ENCODE measurements at places on chromosomes 6 and 20.

DNA sequence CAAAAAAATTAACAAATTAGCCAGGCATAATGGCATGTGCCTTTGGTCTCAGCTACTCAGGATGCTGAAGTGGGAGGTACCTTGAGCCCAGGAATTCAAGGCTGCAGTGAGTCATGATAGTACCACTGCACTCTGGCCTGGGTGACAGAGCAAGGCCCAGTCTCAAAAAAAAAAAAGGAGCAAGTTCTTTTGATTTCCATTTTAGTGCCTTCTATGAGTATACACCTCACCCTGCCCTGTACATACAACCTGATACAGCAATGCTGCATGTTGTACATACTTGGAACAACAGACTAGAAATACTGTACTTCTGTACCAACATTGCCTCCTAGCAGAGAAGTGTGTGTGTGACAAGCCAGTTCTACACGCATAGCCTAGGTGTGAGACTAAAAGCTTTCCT lies 97.3 kb upstream of the CARMIL1 start:
- no peak for DNase-seq

DNA sequence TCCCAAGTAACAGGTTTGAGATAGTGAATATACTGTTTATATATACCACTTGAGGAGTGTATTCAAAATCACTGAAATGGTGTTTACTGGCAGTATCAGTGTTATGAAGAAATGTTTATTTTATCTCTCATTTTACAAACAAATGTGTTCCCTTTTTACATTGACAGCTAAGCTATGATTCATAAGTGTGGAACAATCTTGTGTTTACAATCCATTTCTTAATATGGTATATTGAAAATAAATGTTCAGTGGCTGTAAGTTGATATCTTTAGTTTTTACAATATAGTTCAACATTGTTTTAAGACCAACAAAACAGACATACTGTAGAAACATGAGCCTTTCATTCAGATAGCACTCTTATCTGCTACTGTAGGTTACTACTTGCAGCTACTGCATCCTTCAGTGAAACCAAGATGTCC lies 14.3 kb downstream of the PHF3 start:
- DNase-seq, result no peak

DNA sequence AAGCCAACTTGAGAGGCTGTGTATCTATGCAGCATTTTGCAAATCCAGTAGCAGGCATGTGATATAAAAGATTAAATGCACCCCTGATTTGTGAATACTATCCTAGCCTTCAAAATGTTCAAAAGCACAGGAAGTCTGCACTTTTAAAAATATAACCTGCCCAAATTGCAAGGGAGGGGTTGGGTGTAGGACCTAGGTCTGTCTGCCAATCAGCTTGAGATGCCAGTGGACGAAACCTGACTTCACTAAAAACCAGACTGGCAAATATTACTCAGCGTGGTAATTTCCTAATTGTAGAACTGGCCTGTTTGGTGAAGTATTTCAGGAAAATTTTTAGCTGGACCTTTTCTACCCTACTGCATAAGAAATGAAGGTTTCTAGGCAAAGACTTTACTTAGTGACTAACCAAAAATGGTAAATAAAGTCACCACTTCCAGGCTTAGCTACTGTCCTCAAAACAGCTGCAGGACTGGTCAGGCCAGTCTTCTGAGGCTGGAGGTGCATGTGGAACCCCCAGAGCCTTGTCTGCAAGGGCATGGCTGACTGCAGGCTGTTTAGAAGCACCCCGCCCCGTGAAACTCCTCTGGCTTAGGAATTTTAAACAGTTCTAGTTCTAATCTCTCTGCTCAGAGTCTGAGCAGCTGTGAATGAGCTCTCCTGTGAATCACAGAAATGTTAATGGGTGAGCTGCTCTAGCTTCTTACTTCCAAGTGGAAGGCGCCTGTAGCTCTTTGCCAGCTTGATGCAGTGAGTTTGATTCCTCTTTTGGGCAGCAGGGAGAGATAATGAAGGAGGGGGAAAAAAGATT lies 104.4 kb upstream of the ESR1 start:
- no peak for DNase-seq

DNA sequence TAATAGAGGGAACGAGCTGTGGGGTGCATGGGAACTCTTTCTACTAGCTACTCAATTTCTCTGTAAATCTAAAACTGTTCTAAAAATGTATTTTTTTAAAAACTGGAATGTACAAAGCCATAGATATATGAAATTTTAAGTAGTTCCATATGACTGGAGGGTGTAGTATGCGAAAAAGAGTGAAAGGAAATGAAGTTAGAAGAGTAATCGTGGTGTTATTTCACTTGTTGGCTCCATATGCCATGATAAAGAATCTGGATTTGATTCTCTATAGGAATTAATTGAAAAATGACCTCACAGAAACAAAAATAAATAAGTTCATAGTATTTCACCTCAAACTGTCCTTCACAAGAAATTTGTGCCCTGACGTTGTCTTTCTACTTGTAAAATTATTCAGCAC lies 500.2 kb downstream of the TENT5A start:
- DNase-seq, result no peak

DNA sequence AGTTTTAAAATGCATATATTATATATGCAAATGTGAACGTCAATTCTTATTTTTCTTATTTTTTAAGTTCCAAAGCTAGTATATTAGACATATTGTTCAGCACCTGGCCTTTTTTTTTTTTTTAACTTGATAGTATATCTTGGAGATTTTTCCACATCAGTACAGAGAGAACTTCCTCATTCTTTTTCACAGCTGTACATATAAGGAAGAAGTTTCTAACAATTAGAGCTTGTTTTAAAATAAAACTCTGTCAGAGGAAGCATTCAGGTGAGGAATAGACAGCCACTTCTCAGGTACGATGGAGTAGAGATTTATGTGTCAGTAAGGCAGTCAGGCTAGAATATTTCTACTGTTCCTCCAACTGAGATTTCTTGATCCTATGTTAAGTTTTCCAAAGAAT lies 233.1 kb upstream of the SUPT3H start:
- DNase-seq, result no peak

All from spinal cord (tissue), 10 donors.